Activated B cell treated with CpG ODN at 0.5 μM for 24 hours (primary cell): ENCODE measurements at places on chromosomes 1 and 21. TPM values are rescaled to one million over a fixed set of nuclear protein-coding genes. Genes with fewer than 3 reads are reported as not detected.

PLA2G2F gene
- total RNA-seq: not detected in 2 replicates

LRRIQ3 gene
- total RNA-seq: 1.00 and 1.5 TPM in 2 replicates

PAFAH2 gene
- total RNA-seq: 5.4 and 9.2 TPM in 2 replicates

IGSF5 gene
- not detected in 2 replicates for total RNA-seq

SLC26A9 gene
- total RNA-seq: not detected in 2 replicates

TRIM58 gene
- total RNA-seq: 0.39 and 0.49 TPM in 2 replicates

KIF26B gene
- 1.7 TPM in 2 replicates for total RNA-seq

PDC gene
- not detected in 2 replicates for total RNA-seq

JAM2 gene
- total RNA-seq: 2.0 and 2.1 TPM in 2 replicates

MRPL37 gene
- 62.5 and 64.1 TPM in 2 replicates for total RNA-seq

MROH7 gene
- not detected in 2 replicates for total RNA-seq

AJAP1 gene
- not detected in 2 replicates for total RNA-seq

C1orf53 gene
- 0.81 and 1.2 TPM in 2 replicates for total RNA-seq

CELA3B gene
- total RNA-seq: not detected in 2 replicates

LCE3E gene
- not detected in 2 replicates for total RNA-seq

TINAGL1 gene
- total RNA-seq: not detected in 2 replicates

LCE3D gene
- total RNA-seq: not detected in 2 replicates

RXFP4 gene
- total RNA-seq: not detected in 2 replicates

SLFNL1 gene
- 0.39 and 0.47 TPM in 2 replicates for total RNA-seq

SEC16B gene
- 0.07 TPM in 1 of 2 replicates, not detected in the other for total RNA-seq
